ENCODE measurements at places on chromosomes 12 and 14.

DNA sequence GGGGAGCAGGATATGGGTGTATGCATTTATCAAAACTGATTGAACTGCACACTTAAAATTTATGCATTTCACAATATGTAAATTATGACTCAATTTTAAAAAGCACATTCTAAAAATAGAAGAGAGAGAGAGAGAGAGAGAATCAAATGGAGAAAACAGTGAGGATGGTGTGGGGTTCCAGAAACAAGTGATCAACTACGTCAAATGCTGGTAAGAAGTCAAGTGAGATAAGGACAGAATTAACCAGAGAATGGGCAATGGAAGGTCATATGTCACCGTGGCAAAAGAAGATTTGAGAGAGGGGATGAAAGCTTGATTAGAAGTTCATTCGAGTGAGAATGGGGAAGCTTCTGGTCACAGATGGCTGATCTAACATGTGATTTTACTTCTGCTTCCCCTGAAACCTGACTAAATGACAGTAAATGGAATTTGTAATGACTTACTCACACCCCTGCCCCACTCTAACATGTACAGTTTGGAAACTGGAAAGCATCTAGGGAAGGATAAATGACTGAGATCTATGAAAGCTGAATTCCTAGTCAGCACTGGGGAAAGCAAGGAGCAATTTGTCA, 276.5 kb upstream of the AMIGO2 start:
- DNase-seq, result no peak

DNA sequence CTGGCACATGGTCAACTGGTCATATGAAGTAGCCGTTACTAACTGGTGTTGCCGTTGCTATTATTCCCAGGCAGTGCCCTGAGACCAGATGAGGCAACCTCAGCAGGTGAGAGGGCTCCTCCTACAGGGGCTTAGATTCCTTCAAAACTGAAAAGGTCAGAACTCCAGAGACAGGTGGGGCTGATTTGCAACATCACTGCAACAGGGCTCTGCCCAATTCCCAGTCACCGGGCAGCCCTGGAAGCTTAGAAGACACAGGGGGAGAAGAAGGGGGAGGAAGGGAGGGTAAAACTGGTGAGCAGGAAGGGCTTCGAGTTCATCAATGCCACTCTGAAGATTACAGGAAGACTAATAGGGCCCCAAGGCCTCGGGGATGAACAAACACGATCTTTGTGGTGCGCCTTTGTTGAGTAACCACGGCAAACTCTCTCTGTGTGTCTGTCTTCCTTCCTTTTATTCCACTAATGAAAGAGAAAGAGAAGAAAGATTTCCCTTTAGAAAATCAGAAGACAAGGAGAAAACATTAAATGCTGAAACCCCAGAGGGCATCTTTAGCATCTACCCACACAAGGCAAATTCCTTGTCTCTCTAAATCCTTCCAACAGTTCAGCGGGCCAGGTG, 749.1 kb upstream of the TBX3 start:
- no peak for DNase-seq

GRCh38 chr12:71447691-71448132, 8.1 kb downstream of the LGR5 start:
- no peak for DNase-seq

DNA sequence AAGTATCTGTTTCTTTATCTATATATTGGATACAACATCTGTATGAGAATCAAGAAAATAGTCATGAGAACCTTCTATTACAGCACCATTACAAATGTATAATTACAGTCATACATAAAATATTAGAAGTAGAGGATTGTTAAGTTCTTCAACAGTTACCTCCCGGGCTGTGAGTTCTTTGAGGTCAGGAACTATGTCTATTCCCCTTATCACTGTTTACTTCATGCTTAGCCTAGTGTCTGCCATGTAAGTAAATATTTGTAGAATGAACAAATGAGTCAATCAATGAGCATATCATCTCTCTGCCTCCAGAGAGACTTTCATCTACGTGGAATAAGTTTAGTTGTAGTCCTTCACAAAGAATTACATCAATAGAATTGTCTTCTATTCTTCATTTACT, 47.2 kb downstream of the PUS7L start:
- DNase-seq, result no peak

- DNase-seq, result peak; percentile 51
Measured at GRCh38 chr14:75985618-75986438, at the start of gene IFT43. Gene IFT43 (plus strand): TSS chr14:75985763. CDS start chr14:75985787, 24 bp downstream.

- no peak for DNase-seq
Measured at GRCh38 chr14:49688701-49689030, 652 bp upstream of the POLE2 start.

- no peak for DNase-seq
Measured at GRCh38 chr14:79274641-79275291, 936.5 kb downstream of the DIO2 start.

- no peak for DNase-seq
Measured at GRCh38 chr14:96362071-96362964, 823 bp downstream of the ATG2B start.

DNA sequence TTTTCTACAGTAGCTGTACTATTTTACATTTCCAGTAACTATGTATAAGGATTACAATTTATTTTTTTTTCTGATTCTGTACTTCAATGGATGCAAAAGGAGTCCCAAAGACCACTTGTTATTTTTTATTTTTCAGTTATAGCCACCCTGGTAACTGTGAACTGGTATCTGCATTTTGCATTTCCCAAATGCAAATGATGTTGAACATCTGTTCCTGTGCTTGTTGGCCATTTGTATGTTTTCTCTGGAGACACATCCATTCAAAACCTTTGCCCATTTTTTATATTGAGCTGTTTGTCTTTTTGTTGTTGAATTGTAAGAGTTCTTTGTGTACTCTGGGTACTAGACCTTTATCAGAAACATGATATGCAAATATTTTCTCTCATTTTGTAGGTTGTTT, 485.6 kb downstream of the LRIG3 start:
- DNase-seq, result no peak

- DNase-seq, result no peak
Measured at GRCh38 chr12:1044199-1044598, 53.2 kb downstream of the ERC1 start.

GRCh38 chr12:19128485-19128884, 1.0 kb upstream of the PLEKHA5 start:
- DNase-seq, result no peak

- DNase-seq, result no peak
Measured at GRCh38 chr12:87930627-87931026, 98.6 kb downstream of the C12orf50 start.

DNA sequence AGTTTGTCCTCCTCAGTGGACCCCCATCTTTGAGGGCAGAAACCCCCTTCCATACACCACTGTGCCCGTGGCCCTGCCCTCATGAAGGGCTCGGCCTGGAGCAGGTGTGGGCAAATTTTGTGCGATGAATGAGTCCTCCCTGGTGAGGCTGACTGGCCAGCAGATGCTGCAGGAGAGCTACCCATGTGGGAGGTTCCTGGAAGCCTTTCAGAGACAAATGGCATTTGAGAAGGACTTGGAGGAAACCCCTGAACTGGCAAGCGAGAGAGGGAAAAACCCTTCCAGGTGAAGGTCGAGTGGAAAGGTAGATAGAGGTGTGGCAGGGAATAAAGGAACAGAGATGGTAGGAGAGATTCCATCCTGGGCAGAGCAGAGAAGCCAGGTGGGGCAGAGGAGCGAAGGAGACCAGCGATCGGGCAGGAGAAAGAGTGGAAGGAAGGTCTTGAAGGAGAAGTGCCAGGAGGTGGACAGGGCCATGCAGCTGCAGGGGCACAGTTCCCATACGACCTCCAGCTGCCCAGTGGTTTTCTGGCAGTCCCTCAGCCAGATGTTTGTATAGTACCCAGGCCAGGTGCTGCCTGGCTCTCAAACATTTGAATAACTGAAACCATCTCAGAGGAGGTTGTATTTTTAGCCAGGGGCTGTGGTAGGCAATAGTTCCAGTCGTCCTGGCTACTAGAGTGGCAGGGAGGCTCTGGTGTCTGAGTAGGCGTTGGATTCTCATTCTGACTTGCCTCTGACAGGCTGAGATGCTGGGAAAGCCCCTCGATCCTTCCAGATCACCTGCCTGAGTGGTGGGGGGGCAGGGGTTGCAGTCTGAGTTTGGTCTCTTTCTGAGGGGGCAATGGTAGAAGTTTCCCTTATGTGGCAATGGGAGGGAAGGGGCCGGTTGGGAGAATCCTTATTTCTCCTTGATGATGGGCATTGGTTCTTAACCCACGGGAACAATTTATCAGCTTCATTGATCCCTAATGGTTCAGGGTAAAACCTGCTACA, 40.1 kb downstream of the FBXL14 start:
- no peak for DNase-seq

GRCh38 chr14:101315802-101316296, 245.4 kb upstream of the DIO3 start:
- DNase-seq, result no peak

GRCh38 chr14:85852906-85853305, 323.0 kb downstream of the FLRT2 start:
- DNase-seq, result no peak

GRCh38 chr12:79558924-79559469, 131.8 kb downstream of the PAWR start:
- DNase-seq, result no peak

Data from fibroblast of skin of left quadriceps (primary cell).